ENCODE measurements at places on chromosomes 1 and 21. TPM values are rescaled to one million over a fixed set of nuclear protein-coding genes. Genes with fewer than 3 reads are reported as not detected.

Gene ISG15
- polyA plus RNA-seq = 36.0 TPM

Gene USH2A
- polyA plus RNA-seq = 0.01 TPM

Gene ADORA1
- polyA plus RNA-seq = 2.1 TPM

Gene OR10J1
- not detected for polyA plus RNA-seq

Gene CRP
- polyA plus RNA-seq = not detected

Gene MASP2
- polyA plus RNA-seq = not detected

Gene LAD1
- polyA plus RNA-seq = 0.04 TPM

Gene CA6
- not detected for polyA plus RNA-seq

Gene KIAA0040
- not detected for polyA plus RNA-seq

Gene LCE2A
- not detected for polyA plus RNA-seq

Gene CNR2
- polyA plus RNA-seq = not detected

Gene LIX1L
- polyA plus RNA-seq = 47.2 TPM

Gene MAP1LC3C
- 0.12 TPM for polyA plus RNA-seq

Gene TRIM67
- polyA plus RNA-seq = not detected

Gene DCDC2B
- not detected for polyA plus RNA-seq

Gene THEM5
- not detected for polyA plus RNA-seq

Gene PALMD
- 0.37 TPM for polyA plus RNA-seq

Gene BOLA1
- 10.1 TPM for polyA plus RNA-seq

Gene C1orf87
- polyA plus RNA-seq = not detected

Gene TACSTD2
- 0.07 TPM for polyA plus RNA-seq

Gene KCNE1
- polyA plus RNA-seq = 0.38 TPM

Gene KRTAP10-11
- not detected for polyA plus RNA-seq

Gene GLMN
- 6.0 TPM for polyA plus RNA-seq

Gene ATG4C
- 12.0 TPM for polyA plus RNA-seq

Gene TRIM46
- polyA plus RNA-seq = 3.8 TPM

Gene KCNA3
- 0.12 TPM for polyA plus RNA-seq

Gene DIRAS3
- 13.1 TPM for polyA plus RNA-seq

Gene SLC9C2
- not detected for polyA plus RNA-seq

Gene RPTN
- not detected for polyA plus RNA-seq

Gene CYP4A22
- polyA plus RNA-seq = not detected

Gene FALEC
- polyA plus RNA-seq = not detected

Gene TMEM240
- 7.2 TPM for polyA plus RNA-seq

Gene AVPR1B
- polyA plus RNA-seq = not detected

Gene PWP2
- polyA plus RNA-seq = 12.1 TPM

Gene LIN28A
- not detected for polyA plus RNA-seq

Gene PPT1
- polyA plus RNA-seq = 45.1 TPM

Gene AADACL4
- not detected for polyA plus RNA-seq

Gene ARL8A
- polyA plus RNA-seq = 50.9 TPM

Gene ELAPOR1
- 0.88 TPM for polyA plus RNA-seq

Gene FOXD2
- polyA plus RNA-seq = 0.01 TPM

Gene CATSPERE
- polyA plus RNA-seq = 0.36 TPM

Gene EXTL1
- polyA plus RNA-seq = 1.3 TPM

Gene TNFRSF25
- 2.7 TPM for polyA plus RNA-seq

Gene IVL
- not detected for polyA plus RNA-seq

Gene XKR8
- polyA plus RNA-seq = 7.9 TPM

Gene TSPEAR
- not detected for polyA plus RNA-seq

Gene SERTAD4
- polyA plus RNA-seq = 1.8 TPM

Gene WLS
- 417 TPM for polyA plus RNA-seq

Gene TINAGL1
- polyA plus RNA-seq = 0.36 TPM

Gene FCRL4
- polyA plus RNA-seq = not detected

Gene GJA5
- not detected for polyA plus RNA-seq

Gene NCF2
- 0.43 TPM for polyA plus RNA-seq

Gene BEND5
- 0.74 TPM for polyA plus RNA-seq

Gene RIPPLY3
- polyA plus RNA-seq = not detected

Gene CD1E
- polyA plus RNA-seq = not detected

Gene ARHGEF16
- not detected for polyA plus RNA-seq
